MV-4-11 (cell line): ENCODE measurements at places on chromosomes 3 and 15.

GRCh38 chr3:61315871-61316270, 64.6 kb upstream of the FHIT start:
- DNase-seq, result no peak

GRCh38 chr3:55655544-55655943, 168.4 kb upstream of the WNT5A start:
- no peak for DNase-seq

DNA sequence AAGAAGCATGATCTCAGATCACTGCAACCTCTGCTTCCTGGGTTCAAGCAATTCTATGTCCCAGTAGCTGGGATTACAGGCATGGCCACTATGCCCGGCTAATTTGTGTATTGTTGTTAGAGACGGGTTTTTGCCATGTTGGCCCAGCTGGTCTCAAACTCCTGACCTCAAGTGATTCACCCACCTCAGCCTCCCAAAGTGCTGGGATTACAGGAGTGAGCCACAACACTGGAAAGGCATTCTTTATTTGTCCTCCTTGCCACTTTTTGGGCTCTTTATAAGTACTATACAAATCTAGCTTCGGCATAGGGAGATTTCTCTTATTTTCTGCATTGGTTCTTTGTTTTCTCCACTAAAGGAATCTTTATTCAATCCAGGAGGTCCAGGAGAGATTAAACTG, 18.6 kb downstream of the CMTM8 start:
- no peak for DNase-seq

DNA sequence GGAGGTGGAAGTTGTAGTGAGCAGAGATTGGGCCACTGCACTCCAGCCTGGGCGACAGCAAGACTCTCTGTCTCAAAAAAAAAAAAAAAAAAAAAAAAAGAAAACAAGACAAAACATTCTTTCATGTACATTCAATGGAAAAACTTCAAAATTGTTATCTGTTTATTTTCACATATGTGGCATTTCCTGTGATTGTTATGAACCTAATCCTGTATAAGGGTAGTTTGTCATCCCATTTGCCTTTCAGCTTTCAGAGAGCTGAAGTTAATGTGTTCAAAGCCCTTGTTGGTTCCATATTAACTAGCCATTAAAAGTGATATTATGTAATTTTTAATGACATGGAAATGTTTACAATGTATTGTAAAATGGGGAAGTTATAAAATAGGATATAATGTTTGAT, 17.3 kb upstream of the NCK1 start:
- DNase-seq, result no peak

DNA sequence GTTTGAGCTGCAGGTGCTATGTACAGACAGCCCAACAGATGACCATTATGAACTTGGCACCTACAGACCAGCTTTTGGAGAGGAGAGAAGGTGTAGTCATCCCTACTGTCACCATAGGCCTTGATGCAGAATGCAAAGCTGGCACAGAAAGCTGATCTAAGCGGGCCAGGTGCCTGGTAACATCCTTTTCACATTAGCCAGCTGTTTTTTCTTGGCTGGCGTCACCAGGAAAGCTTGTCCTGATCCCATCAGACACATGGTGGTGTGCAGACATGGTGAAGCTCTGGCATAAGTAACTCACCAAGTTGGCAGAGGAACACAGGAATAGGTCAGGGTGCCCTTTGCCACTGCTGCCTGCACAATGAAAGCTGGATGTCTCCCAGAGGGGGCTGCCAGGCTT, 97.2 kb upstream of the MB21D2 start:
- DNase-seq, result no peak

DNA sequence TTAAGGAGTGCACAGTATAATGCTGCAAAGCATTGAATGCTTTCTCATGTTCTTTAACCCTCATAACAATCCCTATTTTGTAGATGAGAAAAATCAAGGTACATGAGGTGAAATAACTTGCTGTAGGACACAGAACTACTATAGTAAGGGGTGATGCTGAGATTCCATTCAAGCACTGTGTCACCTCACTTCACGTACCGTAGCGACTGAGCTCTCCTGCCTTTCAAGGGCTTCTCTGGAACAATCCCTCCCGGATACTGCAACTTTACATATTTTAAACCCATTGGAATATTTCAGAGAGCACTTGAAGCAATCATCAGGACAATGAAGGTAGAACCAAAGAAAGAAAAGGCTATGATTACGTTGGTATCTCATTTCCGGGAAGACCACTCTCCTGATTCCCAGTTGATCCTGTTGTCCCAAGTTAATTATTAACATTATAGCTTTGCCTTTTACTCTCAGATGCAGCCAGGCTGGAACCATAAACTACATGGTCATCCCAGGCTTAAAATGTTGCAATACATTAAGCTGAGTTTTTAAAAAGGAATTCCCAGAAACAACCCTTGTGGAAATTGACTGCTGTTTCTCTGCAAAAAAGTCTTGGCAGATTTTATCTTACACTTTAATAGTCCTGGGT, 252.2 kb upstream of the IGF1R start:
- no peak for DNase-seq

GRCh38 chr3:65846936-65847335, 191.8 kb downstream of the MAGI1 start:
- DNase-seq, result no peak

DNA sequence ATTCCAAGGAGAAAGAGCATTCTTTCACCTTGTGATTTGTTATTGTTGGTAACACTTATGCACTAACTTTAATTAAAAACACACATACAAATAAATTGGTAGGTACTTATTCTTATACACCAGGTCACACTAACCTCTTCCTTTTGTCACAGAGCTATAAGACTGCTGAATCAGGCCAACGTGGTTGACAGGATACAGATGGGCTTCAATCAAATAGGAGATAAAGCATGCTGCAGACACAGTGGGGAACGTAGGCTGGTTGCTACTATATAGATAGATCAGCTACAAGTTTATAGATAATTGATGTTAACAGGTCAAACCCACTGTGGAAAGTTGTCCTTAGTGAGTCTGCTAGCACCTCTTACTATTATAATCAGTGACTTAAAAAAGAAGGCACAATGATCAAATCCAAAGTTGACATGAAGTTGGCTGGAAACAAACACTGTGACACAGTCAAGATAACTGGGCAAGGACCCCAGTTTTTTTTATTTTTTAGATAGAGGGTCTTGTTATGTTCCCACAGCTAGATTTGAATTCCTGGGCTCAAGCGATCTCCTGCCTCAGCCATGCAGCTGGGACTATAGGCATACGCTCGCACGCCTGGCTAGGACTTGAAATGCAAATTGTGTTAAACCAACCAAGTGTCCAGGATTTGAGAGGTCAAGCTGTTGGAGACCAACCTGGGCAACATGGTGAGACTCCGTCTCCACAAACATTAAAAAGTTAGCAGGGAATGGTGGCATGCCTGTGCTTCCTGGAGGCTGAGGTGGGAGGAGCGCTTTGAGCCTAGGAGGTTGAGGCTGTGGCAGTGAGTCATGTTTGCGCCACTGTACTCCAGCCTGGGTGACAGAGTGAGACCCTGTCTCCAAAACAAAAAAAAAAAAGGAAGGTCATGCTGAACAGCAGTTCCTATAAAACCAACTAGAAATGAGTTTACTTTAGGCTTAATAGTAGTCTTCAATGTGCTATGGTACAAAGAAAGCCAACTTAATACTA, 97.9 kb upstream of the MEX3B start:
- DNase-seq, result peak; percentile 13

DNA sequence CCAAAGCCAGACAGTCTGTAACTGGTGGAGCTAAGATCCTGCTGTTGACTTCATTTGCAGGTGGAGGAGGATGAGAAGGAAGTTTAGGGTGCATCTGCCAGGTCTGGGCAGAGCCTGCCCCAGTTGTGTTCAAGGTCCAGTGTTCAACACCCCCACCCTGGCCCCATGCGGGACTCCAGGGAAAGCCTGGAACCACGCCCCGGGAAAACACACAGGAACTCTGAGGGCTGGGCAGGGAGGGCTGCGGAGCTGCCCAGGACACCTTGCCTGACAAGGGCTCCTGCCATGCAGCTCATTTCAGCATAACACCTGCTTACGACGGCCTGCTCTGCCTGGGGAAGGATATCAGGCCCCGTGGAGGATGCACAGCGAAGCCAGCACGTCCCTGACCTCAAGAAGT, 286.3 kb downstream of the XXYLT1 start:
- no peak for DNase-seq

GRCh38 chr3:175477651-175478224, 618.6 kb downstream of the NAALADL2 start:
- DNase-seq, result no peak

GRCh38 chr15:52163321-52164190, 27.6 kb downstream of the GNB5 start:
- no peak for DNase-seq

GRCh38 chr3:11547498-11547897, 96.2 kb downstream of the VGLL4 start:
- no peak for DNase-seq

- DNase-seq, result peak; percentile 16
Measured at GRCh38 chr3:7684182-7684715, 817.4 kb upstream of the LMCD1 start.

GRCh38 chr3:65786890-65787289, 251.8 kb downstream of the MAGI1 start:
- DNase-seq, result no peak

DNA sequence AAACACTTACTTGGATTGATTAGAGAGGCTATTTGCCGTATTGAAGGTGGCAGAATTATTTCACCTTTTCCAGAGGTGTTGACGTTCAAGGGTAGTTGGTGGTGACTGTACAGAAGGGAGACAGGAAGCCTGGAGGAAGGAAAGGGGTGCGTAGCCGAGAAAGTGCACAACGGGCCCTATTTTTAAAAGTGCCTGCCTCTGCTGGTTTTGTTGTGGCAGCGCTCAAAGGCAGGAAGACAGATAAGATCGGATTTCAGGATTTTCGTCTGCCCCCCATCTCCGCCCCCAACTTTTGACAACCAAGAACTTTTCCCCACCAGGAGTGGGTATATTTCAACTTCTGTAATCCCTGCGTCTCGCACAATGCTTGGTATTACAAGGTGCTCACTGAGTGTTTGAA, 38.5 kb downstream of the SMAD3 start:
- no peak for DNase-seq
